Activated T-cell treated with anti-CD3 and anti-CD28 coated beads, Interleukin-2, amount 50 U/mL, for 48 hours (primary cell): ENCODE measurements at places on chromosomes 7 and 10.

- DNase-seq, result peak; percentile 37
These were observed 7.2 kb downstream of the RBM20 start for GRCh38 chr10:110651044-110651958.

- DNase-seq, result peak; percentile 10
These were observed 107.6 kb downstream of the VIPR2 start for GRCh38 chr7:159036916-159037605.

- DNase-seq, result no peak
These were observed 79.6 kb downstream of the ARL5B start for GRCh38 chr10:18738835-18739234.

- no peak for DNase-seq
These were observed 173.1 kb upstream of the MALRD1 start for GRCh38 chr10:18875477-18875876.

GRCh38 chr10:85537561-85537960 lies 829.0 kb downstream of the GRID1 start:
- DNase-seq, result no peak

- peak; percentile 53 for DNase-seq
These were observed 2.0 kb downstream of the COPS6 start for GRCh38 chr7:100090527-100091410.

DNA sequence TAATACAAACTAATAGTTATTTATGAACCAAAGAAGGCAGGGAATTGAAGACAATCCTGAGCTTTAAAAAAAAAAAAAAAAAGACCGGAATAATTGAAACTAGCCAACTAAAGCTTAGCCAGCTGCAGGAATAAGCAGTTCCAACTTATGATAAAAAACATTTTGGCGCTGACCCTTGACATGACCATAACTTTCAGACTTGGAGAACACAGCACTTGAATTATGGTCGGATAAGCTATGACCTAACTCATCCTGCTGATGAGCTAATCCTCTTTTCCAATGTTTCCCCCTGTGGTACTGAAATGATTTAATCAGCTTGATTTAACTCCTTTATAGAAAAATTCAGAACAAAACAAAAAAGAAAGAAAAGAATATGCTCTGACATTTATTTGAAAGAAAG lies 181.8 kb downstream of the DGKB start:
- no peak for DNase-seq

DNA sequence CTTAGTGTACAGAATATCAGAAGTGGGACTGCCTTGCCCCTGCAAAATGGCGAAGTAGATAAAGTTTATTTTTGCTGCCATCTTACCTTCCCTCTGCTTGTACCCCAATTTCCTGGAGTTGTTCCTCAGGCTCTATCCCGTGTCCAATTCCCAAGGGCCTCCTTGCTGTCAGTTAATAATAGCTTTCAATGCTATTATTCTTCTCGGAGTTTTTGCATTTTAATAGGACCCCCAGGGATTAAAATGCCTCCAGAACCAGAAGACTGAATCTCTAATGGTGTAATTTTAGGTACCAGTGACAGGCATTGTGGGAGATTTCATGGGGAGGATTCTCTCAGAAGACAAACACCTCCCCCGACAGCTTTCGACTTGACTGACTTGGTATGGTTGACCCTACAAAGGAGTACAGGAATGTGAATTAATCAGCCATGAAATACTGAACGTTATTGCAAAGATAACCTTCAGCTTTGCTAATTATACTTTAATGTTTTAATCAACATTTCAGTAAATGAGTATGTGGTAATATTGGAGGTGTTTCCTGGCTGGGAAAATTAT lies 75.2 kb downstream of the ZNF22 start:
- DNase-seq, result no peak

DNA sequence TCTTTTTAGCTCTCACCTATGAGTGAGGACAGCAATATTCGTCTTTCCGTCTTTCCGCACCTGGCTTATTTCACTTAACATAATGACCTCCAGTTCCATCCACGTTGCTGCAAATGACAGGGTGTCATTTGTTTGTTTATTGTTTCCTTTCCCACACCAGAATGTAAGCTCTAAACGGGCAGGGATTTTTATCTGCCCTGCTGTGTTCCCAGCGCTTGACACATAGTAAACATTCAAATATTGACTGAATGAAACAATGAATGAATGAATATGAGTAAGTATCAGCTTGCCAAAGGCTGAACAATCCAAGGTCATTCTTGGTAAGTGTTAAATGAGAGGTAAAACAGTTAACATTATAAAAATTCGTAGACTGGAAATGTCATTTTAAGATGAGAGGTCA lies 12.8 kb downstream of the SH3PXD2A start:
- DNase-seq, result no peak

DNA sequence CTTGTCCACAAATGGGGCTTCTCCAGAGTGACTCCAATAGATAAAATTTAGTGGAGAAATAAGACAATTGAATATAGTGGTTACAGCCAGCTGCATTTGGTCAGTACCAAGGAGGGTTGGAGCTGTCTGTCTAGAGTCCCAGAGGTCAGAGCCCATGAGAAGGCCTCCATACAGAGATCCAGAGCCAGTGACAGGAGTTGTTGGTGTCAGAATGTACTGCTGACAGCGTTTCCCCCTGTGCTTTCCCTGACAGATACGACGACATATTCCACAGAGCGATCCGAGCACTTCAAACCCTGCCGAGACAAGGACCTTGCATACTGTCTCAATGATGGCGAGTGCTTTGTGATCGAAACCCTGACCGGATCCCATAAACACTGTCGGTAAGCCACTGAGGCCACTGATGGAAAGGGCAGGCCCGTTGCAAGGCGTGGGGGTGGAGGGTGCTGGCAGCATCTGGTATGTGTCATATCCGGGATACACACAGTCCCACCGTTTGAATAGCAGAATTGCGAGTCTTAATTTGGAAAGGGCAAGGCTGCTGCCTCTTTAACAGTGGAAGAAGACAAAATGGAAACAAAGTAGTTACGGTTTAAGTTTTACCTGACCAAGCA lies 483.6 kb downstream of the NRG3 start:
- no peak for DNase-seq

GRCh38 chr7:6330657-6331056 lies 58.2 kb upstream of the CYTH3 start:
- no peak for DNase-seq

- peak; percentile 37 for DNase-seq
These were observed 31.0 kb downstream of the PRSS2 start for GRCh38 chr7:142801601-142802295.

DNA sequence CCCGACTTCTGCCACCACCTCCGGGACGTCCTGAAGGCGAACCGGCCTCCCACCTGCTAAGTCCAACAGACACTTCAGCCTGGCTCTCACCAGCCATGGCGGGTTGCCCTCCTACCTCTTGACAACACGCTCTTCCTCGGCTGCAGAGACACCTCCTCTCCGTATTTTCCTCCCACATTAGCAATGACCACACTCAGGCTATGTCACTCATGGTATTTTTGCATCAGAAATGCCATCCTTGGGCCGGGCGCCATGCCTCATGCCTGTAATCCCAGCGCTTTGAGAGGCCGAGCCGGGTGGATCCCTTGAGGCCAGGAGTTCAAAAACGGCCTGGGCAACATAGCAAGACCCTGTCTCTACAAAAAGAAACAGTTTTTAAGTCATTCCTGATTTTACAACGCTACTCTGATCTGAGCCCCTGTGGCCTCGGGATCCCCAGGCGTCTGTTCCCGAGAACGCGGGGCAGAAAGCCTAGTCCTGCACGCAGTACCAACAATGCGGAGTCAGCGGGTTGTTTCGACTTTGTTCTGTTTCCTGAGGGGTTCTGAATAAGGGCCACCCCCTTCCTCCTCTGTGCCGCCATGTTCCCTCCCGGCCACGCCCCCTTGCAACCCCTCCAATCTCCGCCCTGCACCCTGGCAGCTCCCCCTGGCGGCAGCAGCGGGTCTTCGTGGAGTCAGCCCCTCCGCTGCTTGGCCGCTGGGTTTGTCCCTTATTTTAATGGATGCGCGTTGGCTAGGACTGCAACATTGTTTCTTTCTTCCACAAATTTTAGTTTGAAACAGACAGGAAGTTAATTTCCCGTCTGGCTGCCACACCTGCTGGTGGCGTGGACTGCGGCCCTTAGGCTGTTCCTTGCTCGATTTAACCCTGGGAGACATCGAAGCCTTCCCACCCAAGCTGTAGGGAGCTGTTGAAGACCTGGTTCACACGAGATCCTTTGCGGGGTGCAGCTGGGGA lies 9.7 kb upstream of the ZFAND2A start:
- peak; percentile 99 for DNase-seq

GRCh38 chr10:77977016-77977415 lies 50.5 kb upstream of the DLG5 start:
- DNase-seq, result no peak

DNA sequence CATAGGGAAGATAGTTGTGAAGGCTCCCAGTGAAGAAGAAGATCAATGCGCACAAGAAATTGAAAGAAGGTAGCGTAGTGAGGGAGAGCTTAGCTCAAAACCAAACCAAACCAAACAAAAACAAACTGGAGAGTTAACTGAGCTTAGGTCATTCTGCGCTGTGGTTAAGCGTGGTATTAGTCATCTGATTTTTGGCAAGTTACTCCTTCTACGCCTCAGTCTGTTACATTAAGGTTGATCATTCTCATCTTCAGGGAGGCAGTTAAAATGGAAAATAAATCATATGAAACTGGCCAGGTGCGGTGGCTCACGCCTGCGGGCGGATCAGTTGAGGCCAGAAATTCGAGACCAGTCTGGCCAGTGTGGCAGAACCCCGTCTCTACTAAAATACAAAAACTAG lies 259.7 kb downstream of the EXOC4 start:
- no peak for DNase-seq

- no peak for DNase-seq
These were observed 201.5 kb downstream of the PRPF18 start for GRCh38 chr10:13788320-13788600.

GRCh38 chr10:122565766-122566206 lies 5.2 kb downstream of the DMBT1 start:
- peak; percentile 86 for DNase-seq

DNA sequence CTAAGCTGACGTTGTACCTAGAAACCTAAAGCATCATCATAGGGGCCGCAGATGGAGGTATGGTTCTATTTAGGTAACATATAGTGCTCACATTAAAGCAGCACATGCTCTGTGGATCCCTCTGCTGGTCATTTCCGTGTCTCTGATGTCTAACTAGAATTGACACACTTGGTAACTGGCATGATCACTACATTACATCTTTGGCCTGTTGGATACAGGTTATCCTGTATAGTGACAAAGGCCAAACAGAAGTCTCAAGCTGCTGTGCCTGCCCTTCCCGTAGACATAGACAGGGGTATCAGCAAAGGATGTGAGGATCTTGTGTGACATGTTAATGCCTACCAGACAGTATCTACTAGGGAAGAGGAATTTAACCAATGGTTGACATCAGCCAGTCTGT lies 51.2 kb downstream of the KIF5B start:
- peak; percentile 45 for DNase-seq

DNA sequence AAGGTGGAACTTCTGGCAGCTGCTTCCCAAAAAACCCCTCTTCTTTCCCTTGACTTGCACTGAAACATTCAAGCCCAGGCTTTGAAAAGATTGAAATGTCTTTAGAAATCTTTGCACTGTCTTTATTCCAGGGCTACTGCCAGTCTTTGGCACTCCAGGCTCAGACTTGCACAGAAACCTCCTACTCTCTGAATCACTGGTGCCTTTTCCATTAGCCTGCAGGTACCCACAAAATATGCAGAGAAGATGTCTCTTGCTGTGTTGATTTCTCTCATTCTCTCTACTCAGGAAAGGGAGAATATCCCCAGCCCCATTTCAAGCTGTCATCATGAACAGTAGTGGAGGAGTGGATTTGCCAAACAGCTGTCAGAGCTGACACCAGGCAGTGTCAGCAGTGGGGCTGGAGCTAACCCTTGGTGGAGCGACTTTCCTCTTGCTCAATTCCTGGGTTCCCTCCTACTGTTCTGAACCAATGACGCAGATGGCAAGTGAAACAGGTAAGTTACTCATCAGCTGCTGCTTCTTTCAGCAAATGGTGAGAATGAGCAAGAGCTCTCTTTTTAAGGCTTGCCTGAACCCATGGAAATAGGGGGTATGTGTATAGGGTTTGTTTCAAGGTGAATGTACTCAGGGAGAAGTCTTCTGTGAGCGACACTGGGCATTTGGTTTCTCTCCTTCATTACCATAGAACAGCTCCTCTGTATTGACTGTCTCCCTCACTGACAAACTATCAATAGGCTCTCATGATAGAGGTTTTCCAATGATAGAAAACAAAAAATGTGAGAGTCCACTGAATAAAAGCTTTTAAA lies 362.4 kb downstream of the ADRA2A start:
- no peak for DNase-seq

GRCh38 chr7:112334366-112334765 lies 115.9 kb upstream of the IFRD1 start:
- DNase-seq, result no peak

GRCh38 chr10:100873146-100873826 lies 39.5 kb upstream of the SLF2 start:
- DNase-seq, result no peak

DNA sequence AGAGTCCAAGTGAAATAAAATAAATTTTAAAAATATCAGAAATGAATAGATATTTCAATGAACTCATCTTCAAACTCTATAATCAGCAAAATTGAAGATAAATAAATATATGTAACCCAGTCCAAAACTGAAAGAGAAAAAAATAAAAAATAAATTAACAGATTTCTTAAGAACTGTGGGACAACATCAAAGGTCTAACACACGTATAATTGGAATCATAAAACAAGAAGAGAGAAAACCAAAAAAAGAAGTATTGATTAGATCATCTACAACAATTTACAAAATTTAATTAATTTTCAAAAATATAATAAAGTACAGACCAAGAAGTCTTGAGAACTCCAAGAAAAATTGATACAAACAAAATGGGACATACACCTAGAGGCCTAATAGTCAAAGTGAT lies 625.8 kb upstream of the SORCS1 start:
- DNase-seq, result no peak
